Endodermal cell (in vitro differentiated cells): ENCODE measurements at places on chromosomes 2 and 18. TPM values are rescaled to one million over a fixed set of nuclear protein-coding genes. Genes with fewer than 3 reads are reported as not detected.

The RNF103 gene
- total RNA-seq, result 11.9 and 12.0 TPM in 2 replicates

The TUBA3E gene
- total RNA-seq, result not detected in 3 replicates

The BMP10 gene
- not detected in 2 replicates for total RNA-seq

- H3K36me3 ChIP-seq, result no peaks in the 10 kb centered on the region
- H3K4me1 ChIP-seq, result no peaks in the 10 kb centered on the region
- no peak for DNase-seq
- H3K27me3 ChIP-seq, result no peaks in the 10 kb centered on the region
- no peak overlapping the region for H3K4me3 ChIP-seq
- no peak overlapping the region for H3K27ac ChIP-seq
Observed at GRCh38 chr2:134366359-134366758, 112.5 kb downstream of the MGAT5 start.

- peaks cover 5% of the 10 kb centered on the region for H3K4me1 ChIP-seq
- DNase-seq, result no peak
- no peaks in the 10 kb centered on the region for H3K27me3 ChIP-seq
- no peak overlapping the region for H3K4me3 ChIP-seq
- H3K36me3 ChIP-seq, result no peaks in the 10 kb centered on the region
Observed at GRCh38 chr18:27124196-27124595, 60.9 kb downstream of the CHST9 start.

DNA sequence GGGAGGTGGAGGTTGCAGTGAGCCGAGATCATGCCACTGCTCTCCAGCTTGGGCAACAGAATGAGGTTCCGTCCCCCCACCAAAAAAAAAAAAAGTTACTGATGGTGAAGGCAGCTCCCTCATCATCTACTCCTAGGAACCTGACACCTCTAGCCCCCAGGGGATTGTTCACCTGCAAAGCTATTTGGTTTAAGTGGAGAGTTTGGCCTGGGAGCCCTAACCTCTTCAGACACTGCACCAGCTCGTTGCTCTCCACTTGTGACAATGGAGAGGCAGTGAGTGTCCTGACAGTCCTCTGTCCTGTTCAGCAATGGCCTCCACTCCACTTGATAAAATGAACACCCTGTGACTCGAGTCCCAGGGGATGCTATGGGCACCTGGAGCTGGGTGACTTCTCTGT, 43.5 kb downstream of the ATP6V1C2 start:
- no peak for DNase-seq
- no peak overlapping the region for H3K4me3 ChIP-seq
- H3K4me1 ChIP-seq, result no peaks in the 10 kb centered on the region
- H3K27me3 ChIP-seq, result no peaks in the 10 kb centered on the region
- H3K27ac ChIP-seq, result no peak overlapping the region
